ENCODE measurements at places on chromosomes 16 and 17.

- no peak for DNase-seq
These were observed 20.5 kb downstream of the CDIP1 start for GRCh38 chr16:4517812-4518680.

DNA sequence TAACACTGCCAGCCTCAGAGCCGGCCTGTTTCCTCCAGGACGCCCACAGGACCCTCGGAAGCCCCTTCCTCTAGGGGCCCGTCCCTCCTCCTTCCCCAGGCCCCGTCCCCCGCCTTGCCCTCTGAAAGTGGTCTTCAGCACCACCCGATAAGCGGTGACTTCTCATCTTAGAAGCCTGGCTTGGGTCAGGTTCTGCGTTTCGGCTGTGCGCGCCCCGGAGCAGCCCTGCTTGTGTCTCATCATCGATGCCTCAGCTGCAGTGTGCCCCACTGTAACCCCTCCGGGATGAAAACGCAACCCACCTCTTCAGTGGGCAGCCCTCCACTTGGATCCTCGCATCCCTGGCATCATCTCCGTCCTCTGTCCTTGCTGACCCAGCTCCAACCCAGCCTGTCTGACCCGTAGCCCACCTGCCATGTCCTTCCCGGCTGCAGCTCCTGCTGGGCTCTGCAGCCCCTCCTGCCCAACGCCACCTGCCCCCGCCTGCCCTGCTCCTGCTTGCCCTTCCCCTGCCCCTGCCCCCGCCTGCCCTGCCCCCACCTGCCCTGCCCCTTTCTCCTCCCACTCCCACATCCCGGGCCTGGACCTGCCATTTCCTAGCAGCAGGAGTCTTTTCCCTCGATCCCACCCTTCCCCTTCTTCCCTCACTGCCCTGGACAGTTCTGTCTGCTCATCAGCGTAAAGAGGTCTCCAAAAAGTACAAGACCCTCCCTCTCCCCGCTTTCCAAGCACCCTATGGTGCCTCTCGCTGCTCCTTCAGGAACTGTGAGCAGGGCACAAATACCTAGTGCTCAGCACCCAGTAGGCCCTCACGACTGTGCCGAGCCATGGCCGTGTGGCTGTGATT is 112.5 kb upstream of the CHMP6 start:
- no peak for DNase-seq

DNA sequence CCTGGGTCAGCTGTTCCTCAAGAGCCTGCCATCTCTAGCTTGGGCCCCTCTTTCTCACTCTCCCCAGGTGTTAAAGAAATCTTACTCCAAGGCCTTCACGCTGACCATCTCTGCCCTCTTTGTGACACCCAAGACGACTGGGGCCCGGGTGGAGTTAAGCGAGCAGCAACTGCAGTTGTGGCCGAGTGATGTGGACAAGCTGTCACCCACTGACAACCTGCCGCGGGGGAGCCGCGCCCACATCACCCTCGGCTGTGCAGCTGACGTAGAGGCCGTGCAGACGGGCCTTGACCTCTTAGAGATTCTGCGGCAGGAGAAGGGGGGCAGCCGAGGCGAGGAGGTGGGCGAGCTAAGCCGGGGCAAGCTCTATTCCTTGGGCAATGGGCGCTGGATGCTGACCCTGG is 6.8 kb downstream of the CNP start:
- DNase-seq, result no peak

DNA sequence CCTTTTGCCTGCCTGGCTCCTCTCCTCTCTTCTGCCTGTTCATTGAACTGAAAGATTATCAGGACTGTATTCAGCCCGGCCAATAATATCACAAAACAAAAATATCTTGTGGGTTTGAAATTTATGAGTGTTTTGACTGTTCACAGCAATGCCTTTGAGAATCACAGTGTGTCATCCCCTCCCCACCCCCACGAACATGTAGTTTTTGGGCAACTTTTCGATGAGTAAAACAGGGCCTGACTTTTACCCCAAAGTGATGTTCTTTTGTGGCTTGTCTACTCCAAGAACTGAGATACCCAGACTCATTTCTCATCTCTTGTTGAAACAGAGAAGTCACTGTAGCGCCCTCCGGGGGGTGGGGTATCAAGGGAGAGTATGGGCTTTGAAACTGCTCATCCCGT is 675.7 kb downstream of the WWOX start:
- no peak for DNase-seq

DNA sequence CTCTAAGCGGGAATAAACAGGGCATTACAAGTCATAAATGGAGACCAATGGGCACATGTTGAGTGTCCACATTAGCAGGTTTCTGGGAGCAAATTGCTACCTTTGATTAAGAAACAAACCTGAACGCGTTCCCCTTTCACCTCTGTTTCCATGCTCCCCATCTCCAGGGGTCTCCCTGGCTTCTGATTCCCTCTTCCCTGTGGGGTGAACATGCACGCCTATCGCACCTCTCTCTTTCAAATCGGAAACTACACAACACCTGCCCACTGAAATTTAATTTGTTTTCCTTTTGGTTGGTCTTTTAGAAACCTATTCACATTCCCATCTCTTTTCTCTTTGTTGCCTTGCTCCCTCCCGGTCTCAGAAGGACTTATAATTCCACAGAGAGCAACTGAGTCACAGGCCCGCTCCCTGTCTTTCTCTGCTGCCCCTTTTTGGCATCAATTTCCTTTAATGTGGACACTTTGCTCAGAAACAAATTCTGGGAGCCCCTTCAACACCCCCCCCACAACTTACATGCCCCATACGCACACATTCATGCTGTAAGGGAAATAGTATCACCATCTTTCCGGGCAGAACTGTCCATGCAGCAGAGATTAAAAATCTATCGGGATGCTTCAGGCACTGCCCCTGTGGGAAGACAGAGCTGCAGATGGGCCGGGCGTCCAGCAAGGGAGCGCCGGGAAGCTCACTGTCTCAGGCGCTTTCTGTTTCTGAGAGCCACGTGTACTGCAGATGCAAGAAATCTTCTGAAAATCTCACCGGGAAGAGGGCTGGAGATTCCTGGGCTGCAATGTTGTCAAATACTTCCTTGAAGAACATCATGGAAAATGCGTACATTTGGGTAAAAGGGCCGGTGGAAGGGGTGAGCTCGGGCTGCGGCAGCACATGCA is 7.2 kb upstream of the FOXF1 start:
- no peak for DNase-seq

DNA sequence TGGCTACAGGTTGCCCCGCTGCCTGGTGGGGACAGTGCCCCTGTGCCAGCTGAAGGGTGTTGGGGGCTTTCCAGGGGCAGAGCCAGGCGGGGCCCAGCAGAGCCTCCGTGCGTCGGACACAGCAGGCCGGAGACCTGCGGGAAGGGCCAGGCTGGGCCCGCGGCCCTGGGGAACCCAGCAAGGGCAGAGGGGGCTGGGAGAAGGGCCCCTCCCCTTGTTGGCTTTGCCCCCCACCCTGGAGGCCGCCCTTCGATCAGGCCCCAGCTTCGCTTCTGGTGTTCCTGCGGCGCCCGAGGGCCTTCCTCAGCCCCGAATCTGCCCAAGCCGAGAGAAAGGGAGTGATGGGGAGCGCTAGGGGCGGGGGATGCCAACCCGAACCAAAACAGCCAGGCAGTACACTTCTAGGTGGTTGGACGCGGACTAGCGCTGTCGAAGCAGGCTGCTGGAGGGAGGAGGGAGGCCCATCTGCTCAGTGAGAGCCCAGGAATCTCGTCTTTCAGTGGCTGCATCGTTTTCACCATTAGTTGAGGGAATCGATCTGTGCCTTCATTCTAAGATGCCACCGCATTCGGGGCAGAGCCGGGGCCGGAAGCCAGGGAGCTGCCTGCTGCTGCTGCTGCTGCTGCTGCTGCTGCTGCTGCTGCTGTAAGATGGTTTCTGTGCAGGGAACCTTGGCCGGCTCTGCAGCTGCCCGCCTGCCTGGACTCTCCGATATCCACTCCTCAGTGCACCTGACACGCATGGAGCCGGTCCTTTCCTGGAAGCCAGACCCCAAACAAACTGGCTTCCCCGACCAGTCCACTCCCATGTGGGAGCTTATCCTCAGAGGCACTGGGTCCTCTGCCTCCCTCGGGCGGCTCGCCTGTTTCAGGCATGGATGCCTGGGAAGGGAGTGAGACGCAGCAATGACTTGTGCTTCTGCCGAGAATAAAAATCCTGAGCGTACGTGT is 1.7 kb downstream of the JPH3 start:
- DNase-seq, result no peak

DNA sequence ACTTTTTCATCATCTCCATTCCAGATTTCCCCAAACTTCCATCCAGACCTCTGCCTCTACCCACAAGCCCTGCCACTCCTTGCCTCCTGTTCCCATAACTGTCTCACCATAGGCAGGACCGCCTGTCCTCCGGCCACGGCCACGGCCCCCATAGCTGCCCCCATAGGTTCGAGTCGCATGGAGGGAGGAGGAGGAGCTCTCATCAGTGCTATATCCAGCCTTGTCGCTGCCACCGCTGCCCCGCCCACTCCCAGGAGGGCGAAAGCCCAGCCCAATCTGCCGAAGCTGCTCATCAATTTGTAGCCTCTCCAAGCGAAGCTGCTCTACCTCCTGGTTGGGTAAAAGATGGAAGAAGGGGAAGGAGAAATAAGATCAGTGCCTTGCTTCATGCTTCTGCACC is 3.4 kb upstream of the SOX15 start:
- no peak for DNase-seq

DNA sequence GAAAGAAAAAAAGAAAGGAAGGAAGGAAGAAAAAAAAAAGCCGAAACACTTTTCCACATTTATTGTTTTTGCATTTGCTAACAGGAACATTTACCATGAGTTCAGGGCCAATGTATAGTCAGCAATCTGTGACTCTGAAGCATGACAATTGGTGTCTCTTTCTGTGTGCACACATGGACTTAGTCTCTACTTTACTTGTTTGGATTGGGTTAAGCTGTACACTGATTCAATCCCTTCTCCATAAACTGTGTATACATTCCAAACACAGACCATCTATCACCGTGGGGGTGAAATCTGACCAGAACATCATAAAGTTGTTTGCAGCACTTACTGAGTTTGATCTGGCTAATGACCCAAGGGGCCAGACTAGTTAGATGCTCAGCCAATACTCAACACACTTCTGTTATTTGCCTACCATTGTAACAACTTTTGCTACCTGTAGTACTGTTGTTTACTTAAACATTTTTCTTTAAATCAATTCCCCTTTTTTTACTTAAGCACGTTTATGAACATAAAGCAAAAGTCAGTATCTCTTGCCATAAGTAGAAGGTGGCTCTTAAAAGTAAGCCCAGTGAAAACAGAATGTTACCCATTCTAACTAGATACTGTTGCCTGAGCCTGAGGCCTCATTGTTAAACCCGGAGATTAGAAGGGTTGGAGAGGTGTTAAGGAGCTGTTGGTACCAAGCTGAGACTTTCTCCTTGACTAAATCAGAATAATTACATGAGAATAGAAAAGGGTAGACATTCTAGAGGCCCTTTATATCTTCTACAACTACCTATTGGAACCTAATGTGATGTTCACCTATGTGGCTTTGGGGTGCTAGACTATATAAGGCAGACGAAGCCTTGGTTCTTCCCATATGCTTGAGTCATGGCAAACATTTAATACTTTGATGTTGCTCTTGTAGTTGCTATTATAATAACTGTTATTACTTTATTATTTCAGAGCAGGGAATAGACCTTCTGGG is 41.8 kb downstream of the SCNN1B start:
- no peak for DNase-seq

- no peak for DNase-seq
These were observed 572.2 kb downstream of the CDH13 start for GRCh38 chr16:83198977-83199376.

- no peak for DNase-seq
These were observed 26.4 kb upstream of the PITPNA start for GRCh38 chr17:1588821-1589585.

GRCh38 chr16:23858542-23858941 is 22.8 kb downstream of the PRKCB start:
- no peak for DNase-seq

GRCh38 chr17:75241143-75241430 is 20.3 kb downstream of the GGA3 start:
- no peak for DNase-seq

GRCh38 chr17:15319452-15320010 is 21.9 kb downstream of the TEKT3 start:
- no peak for DNase-seq

GRCh38 chr17:2050300-2051060 is 4.4 kb upstream of the HIC1 start:
- DNase-seq, result peak; percentile 43

GRCh38 chr17:65627108-65627507 is 65.7 kb upstream of the AXIN2 start:
- DNase-seq, result no peak

Measured in NCI-H187 (cell line).